RPMI8226 (cell line): ENCODE measurements at places on chromosomes 5 and 9.

- no peak for DNase-seq
These were observed 27.0 kb upstream of the PPARGC1B start for GRCh38 chr5:149702934-149703646.

DNA sequence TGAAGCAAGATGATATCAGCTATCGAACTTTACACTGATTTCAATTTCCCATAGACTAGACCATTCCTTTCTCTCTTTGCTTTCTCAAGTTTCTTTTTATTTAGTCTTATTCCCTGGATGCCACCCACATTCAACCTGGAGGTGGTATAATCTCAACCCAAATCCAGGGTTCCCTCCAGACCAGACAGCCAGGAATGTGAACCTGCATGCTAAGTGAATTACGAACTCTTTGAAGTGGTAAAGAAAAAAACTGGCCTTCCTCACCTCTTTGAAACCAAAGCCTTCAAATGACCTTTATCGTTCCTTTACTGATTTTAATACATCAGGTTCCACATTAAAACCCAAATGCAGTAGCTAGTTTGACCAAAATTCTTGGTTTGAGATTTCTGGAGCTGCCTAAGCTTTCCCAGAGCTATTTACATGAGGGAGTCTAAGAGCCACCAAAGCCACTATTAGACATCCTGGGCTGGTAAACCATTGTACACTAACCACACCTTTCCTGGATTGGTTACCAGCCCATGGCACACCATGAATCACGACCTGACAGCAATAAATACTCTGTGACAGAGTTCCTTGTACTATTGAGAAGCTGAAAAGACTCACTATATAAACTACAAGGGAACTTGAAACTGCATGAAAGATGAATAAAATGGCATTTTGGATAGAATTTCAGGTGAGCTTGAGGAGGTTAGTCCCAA, 323.7 kb downstream of the ADAMTS6 start:
- no peak for DNase-seq

GRCh38 chr5:76818844-76819831, at the start of gene F2RL1:
F2RL1 (plus strand) TSS chr5:76819030; CDS start chr5:76819183, 153 bp downstream.
- peak; percentile 89 for DNase-seq

DNA sequence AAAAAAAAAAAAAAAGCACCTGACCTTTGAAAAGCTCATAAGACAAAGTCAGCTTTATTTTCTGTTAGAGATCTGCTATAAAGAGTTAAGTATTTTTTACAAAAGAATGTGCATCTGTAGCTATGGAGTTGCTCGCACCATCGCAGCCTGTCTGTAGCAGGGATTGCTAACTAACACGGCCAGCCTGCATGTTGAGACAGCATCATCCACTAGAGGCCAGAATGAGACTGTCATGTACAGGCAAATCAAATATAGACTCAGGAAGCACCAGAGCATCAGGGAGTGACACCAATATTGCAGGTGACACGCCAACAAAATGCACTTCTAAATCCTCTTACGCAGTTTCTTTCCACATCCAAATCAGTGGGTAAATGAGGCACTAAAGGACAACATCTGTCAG, 136.3 kb upstream of the RASEF start:
- peak; percentile 64 for DNase-seq

GRCh38 chr5:112125903-112126302, 293.2 kb downstream of the EPB41L4A start:
- no peak for DNase-seq
